BJ (cell line): ENCODE measurements at places on chromosomes 1 and 21. TPM values are rescaled to one million over a fixed set of nuclear protein-coding genes. Genes with fewer than 3 reads are reported as not detected.

DNA sequence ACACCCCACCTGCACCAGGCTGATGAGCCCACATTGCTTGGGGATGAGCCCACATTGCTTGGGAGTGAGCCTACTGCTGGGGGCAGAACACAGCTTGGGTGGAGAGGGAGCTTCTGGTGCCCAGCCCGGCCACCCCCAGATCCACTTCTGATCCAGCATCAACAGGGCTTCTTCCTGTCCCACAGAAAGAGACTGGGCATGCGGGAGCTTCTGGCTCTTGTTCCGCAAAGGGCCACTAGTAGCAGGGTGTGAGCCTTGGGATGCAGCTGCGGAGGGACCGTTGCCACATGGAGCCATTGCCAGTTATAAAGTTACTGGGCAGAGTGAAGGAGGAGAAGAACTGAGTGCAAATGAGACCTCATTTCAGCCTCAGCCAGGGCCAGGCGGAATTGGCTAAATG lies 36.3 kb downstream of the PKP1 start:
- DNase-seq, result no peak

DNA sequence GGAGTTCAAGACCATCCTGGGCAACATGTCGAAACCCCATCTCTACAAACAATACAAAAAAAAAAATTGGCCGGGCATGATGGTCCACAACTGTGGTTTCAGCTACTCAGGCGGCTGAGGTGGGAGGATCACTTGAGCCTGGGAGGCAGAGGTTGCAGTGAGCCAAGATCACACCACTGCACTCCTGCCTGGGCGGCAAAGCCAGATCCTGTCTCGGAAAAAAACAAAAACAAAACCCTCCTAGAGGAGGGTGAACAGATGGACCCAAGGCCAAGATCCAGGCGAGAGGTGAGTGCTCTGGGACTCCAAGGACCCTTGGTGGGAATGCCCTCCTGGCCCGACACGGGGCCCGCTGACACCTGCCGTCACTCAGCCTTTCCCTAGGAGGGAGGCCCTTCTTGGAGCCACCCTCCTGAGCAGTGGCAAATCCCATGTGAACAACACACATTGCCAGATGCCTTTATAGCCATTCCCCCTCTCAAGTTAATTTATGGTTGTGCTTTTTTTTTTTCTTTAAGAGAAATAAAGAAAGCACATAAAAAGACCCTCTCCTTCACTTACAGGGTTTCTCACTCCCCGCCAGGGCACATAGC lies 380 bp downstream of the TFF2 start:
- no peak for DNase-seq

DNA sequence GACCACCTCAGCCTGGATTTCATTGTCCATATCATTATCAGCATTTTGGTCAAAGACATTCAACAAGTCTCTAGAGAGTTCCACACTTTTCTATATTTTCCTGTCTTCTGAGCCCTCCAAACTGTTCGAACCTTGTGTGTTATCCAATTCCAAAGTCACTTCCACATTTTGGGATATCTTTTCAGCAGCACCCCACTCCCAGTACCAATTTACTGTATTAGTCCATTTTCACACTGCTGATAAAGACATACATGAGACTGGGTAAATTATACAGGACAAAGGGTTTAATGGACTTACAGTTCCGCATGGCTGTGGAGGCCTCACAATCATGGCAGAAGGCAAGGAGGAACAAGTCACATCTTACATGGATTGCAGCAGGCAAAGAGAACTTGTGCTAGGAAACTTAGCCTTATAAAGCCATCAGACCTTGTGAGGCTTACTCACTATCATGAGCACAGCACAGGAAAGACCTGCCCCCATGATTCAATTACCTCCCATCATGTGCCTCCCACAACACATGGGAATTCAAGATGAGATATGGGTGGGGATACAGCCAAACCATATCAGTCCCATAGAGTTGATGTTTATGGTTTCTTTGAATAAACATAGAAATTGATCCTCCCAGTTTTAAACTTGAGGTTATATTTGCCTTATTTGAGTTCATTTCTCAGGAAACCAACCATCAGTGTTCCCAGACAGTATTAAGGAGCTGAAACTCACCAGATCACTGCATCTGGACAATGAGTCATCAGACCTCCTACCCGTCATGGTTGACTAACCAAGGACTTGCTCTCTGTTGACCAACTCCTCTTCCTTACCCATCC lies 322.7 kb upstream of the DUSP10 start:
- DNase-seq, result peak; percentile 19

DNA sequence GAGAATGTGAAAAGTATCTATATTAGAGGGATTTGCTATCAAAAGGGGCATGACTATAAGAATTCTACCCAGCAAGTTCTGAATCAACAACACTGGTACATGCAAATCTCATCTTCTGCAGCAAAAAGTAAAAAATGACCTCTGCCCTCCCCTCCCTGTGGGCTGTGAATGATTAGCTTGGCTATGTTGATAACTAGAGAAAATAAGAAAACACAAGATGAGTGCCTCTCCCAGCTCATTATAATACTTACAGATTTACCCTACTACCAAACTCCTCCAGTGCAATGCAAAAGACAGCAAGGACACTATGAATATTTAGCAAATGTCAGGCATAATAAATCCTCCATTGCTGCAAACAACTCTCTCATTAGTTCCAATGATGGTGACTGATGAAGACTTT lies 102.4 kb downstream of the SLC45A1 start:
- DNase-seq, result no peak

GRCh38 chr1:86489242-86489878 lies 20.6 kb downstream of the CLCA1 start:
- no peak for DNase-seq

GRCh38 chr1:209086486-209087192 lies 496.9 kb upstream of the CAMK1G start:
- DNase-seq, result no peak

DNA sequence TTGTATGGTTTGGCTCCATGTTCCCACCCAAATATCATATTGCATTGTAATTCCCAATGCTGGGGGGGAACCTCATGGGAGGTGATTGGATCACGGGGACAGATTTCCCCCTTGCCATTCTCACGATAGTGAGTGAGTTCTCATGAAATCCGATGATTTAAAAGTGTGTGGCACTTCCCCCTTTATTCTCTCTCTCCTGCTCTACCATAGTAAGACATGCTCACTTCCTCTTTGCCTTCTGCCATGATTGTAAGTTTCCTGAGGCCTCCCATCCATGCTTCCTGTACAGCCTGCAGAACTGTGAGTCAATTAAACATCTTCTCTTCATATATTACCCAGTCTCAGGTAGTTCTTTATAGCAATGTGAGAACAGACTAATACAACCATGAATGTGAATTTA lies 211.6 kb upstream of the NR5A2 start:
- DNase-seq, result no peak

DNA sequence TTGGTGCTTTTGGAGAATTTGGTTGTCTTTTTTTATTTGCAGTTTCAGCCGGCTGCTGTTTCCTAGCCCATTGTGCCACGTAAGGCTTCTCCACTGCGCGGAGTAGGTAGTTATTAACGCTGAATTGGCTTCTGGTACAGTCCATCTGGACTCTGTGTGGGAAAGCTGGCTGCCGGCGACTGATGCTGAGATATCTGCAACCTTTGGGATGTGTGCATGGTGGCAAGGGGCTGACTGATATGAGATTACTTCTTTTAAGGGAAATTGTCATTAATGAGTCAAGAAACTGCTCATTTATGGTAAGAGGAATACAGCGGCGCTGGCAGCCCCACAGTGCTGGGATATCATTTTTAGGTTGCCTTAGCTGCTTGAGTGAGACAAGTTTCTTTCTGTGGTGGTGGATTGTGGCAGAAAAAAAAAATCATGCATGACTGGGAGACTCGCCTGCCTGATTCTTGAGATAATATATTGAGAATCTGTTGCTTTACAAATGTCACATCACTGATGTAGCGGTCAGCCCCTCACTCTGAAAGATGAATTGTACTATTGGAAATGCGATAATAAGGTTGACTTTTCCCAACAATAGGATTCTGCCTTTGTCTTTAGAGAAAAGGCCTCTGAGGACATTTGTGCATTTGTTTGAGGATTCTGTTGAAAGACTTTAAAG lies 2.5 kb upstream of the ELAVL4 start:
- DNase-seq, result no peak

- DNase-seq, result no peak
Observed at GRCh38 chr1:41804176-41804575, 114.5 kb downstream of the HIVEP3 start.

Gene DENND2D
- polyA plus RNA-seq, result 3.9 and 4.1 TPM in 2 replicates

Gene LCE5A
- not detected in 2 replicates for polyA plus RNA-seq

Gene ZSWIM5
- polyA plus RNA-seq, result 0.07 and 0.15 TPM in 2 replicates
